ENCODE measurements at places on chromosomes 7 and 10.

DNA sequence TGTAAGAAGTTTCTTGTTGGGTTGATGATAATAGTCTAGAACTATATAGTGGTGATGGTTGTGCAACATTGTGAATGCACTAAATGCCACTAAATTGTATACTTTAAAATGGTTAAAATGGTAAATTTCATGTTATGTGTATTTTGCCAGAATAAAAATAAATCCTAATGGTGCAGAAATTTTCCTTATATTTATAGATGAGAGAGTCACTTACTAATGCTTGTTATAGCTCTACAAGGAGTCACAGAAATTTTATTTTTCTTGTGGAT, 21.1 kb downstream of the SPAG6 start:
- no peak for DNase-seq

DNA sequence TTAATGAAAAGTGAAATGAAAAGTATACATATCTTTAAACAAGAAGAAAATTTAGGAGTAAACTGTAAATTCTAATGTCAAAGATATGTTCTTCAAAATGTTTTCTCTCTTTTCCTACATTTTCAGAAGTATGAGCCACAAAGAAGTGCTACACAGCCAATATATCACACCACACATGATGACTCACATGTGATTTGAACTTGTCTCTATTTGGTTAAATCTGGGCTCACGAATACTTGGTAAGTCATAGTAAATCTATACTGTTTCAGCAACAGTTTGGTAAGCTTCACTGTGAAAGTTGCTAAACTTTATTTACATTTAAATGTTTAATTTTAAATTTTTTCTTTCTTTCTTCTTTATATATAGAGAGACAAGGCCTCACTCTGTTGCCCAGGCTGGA, 380.6 kb upstream of the IGFBP3 start:
- DNase-seq, result no peak

GRCh38 chr10:83222832-83223742, 916.2 kb upstream of the GHITM start:
- DNase-seq, result no peak

DNA sequence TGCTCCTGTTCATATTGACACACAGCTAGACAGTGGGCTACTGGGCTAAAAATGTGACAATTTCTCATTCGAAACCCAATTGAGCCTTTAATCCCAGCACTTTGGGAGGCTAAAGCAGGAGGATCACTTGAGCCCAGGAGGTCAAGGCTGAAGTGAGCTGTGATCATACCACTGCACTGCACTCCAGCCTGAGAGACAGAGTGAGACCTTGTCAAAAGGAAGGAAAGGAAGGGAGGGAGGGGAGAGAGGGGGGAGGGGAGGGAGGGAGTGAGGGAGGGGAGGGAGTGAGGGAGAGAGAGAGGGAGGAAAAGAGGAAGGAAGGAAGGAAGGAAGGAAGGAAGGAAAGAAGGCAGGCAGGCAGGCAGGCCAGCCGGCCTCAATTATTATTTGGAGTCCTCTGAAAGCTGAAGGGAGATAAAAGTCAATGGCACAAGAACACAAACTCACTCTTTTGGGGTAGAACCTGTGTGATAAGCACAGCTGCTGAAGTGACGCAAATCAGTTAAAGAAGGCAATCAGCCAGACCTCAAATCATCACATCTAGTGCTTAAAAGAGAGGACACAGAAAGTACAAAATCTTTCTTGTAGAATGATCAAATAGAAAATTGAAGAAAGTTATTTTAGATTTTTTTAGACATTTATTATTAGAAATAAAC, 98.1 kb downstream of the CCDC71L start:
- DNase-seq, result no peak

DNA sequence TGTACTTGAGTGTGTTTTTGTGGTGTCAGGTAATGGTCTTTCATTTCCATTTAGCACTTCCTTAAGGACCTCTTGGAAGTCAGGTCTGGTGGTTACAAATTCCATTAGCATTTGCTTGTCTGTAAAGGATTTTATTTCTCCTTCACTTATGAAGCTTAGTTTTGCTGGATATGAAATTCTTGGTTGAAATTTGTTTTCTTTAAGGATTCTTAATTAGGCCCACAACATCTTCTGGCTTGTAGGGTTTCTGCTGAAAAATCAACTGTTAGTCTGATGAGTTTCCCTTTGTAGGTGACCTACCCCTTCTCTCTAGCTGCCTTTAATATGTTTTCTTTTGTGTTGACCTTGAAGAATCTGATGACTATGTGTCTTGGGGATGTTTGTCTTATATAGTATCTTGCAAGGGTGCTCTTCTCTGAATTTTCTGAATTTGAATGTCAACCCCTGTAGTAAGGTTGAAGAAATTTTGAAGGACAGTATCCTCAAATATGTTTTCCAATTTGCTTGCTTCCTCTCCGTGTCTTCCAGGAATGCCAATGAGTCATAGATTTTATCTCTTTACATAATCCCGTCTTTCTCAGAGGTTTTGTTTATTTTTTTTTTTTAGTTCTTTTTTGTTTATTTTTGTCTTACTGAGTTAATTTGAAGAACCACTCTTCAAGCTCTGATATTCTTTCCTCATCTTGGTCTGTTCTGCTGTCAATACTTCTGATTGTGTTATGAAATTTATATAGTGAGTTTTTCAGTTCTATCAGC, 70.2 kb downstream of the SLC39A12 start:
- no peak for DNase-seq

- DNase-seq, result no peak
These were observed 159.5 kb upstream of the NRP1 start for GRCh38 chr10:33493978-33494377.

DNA sequence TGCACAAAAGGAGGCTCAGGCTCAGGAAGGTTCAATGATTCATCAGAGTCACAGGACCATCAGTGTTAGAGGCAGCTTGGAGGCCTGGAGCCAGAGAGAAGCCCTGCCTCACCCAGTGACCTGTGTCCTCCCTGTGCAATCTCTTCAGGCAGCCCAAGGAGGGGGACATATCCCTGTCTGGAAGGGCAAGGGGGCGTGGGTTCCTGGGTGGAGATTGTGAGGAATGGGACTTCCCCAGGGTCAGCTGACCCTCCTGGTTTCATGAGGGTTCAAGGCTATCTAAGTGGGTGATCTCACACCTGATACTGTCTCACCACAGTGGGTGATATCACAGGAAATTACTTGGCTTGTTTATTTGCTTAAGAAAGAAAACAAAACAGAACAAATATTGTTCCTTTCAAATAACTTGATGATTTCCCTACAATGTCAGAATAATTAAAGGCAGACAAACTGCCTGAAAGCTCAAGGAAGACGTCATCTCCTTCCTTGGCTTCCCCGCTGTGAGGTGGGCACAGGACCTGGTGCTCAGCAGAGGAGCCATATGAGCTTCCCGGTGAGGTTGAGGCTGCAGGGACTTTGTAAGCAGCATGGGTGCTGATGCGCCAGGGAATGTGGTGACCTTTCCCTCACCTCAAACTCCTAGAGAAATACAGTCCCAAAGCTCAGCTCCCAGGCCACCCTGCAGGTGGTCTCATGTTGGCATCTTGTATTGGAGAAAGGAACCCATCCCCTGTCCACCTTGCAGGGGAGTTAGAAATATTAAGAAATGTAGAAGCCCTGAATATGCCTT, 763.2 kb downstream of the GRID1 start:
- DNase-seq, result no peak

- DNase-seq, result no peak
These were observed 7.2 kb downstream of the FAM3C start for GRCh38 chr7:121388950-121389349.

- DNase-seq, result no peak
These were observed 45.3 kb downstream of the ZNRF2 start for GRCh38 chr7:30329716-30330115.

DNA sequence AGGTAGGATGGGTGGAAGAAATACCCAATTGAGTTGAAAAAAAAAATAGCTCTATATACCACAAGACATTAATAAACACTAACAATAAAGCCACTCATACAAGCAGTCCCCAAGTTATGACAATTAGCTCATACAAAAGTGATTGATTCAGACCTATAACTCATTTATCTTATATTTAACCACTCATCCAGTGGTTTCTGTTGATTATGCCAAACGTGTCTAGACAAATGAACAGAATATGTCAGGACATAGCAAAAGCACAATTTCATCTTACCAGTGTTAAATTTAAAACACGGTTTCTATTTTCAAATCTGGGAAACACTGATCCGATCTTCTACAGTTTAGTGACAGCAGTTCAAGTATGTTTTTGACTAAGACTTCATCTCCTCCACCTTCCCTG, 17.0 kb downstream of the ABI1 start:
- no peak for DNase-seq

DNA sequence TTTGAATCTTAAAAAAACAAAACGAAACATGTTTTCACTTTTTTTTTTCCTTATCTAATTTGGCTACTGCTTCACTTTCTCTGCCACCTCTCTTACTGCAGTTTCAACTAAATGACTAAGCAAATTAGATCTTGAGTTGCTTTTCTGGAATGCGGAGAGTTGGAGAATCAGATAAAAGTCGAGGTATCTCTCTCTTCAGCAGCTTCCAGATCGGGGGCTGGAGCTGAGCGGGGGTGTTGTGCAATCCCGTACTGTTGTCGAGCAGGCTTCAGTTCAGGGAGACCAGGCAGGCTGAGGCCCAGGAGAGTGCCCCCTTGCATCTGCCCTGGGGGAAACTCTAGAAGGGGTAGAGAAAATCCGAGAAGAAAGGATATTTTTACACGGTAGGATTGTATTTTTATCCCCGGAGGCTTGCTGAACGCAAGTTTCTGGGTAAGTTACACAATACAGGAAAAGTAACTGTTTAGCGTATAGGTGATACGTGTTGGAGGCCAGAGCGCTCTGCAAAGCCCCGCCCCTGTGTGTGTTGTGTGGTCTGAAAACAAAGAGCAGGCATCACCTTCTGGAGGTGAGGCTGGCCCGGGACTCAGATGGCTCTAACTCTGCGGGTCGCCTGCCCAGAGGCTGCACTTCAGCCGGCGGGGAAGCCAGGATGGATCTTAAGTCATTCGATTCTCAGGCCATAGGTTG, 116.6 kb downstream of the KLF6 start:
- DNase-seq, result no peak

- peak; percentile 38 for DNase-seq
These were observed 218.3 kb downstream of the SEMA3A start for GRCh38 chr7:83976302-83976701.

- peak; percentile 61 for DNase-seq
These were observed 97.5 kb downstream of the PFKFB3 start for GRCh38 chr10:6300106-6300783.

DNA sequence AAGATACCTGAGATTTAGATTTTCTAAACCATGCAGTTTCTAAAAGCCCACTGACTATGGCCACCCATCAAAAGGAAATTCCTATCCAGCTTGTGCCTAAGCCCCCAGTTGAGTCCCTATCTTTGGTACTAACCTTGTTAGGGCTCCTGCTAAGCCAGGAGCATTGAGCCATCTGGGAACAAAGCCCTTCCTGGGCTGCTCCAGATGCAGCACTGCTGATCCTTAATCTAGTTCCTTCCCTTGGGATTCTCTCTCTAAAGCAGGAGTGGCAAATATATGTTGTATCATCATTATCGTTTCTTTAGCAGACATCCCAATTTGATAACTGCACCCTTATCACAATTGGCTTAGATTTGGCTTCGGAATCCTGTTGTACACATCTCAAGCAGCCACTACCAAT, 24.7 kb upstream of the PDLIM1 start:
- no peak for DNase-seq

GRCh38 chr10:52951824-52952223, 179.2 kb upstream of the MBL2 start:
- peak; percentile 56 for DNase-seq

DNA sequence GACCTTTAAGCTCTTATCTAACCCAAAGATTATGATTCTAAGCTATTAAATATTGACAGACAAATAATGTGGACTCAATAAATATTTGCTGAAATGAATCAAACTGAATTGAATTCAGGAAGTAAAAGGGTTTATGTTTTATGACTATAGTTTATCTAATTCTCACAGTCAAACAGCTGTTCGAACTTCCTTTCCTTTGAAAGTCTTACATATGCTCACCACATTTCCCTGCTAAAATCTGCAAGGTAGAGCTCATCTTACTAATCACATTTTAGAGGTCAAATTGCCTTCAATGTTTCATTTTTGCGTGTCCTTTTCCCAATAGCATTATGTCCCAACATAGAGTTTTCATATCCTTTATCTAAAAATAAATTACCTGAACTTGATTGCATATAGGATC, 154.9 kb upstream of the PPP1R3A start:
- no peak for DNase-seq

DNA sequence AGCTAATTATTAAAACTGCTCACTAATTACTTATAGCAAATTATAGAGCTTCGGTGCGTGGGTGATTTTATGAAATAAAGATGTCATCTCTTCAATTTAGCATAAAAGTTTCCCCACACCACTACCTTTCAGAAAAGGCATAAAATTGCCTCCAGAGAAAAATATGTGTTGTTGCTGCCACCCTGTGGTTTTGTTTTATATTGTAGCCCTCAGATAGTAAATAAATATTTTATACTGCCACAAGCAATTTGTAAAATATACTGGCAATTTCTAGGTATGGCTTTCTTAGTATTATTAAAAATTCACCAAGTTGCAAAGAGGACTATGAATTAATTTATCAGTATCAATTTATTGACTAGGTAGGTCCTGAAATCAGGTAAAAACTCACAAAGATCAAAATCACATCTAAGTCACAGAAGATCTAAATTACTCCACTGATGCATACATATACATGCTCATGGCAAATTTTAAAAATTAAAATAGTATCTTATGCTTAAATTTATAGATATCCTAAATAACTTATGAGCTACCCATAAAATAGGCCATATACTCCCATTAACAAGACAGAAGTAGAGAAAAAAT, 26.5 kb downstream of the ASNS start:
- DNase-seq, result peak; percentile 25

- peak; percentile 29 for DNase-seq
These were observed 55.6 kb downstream of the SLC16A9 start for GRCh38 chr10:59654007-59654406.

DNA sequence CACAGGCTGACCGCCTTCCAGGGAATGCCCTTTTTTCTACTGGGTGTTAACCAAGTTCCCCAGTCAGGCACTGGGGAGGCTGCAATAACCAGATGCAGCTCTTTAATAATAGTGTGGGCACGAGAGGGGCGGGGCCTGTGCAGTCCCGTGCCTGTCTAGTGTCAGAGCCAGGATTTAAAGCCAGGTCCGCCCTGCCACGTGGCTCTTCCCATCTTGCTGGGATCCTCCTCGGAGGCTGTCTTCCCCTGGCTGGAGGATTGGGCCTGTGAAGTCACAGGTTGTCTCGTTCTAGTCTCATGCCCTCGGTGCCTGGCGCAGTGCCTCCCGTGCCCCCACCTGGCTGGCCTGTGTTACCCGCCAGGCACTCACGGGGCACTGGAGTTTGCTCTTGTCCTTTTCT, 25.2 kb downstream of the TMEM120A start:
- DNase-seq, result no peak

DNA sequence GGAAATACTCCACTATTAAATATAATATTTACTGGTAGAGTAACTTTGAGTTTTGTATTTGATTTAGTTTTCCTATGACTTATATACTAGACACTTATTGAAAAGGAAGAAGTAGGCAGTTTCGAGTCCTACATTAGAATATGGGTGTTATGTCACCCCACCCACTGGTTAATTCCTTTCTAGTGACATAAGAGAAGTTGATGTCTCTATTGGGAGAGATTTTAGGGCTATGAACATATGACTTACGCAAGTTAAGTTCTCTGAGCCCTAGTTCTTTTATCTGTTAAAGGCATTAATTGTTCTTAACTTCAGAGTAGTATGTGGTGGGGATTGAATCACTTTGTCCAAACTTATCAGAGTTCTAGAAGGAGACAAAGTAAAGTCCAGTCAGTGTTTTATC, 30.5 kb downstream of the CPED1 start:
- no peak for DNase-seq
